ENCODE measurements at places on chromosomes 5 and 9. TPM values are rescaled to one million over a fixed set of nuclear protein-coding genes. Genes with fewer than 3 reads are reported as not detected.
A peak's percentile ranks its signal among the peaks of the same experiment; 100 is the strongest.

The SV2C gene
- not detected for total RNA-seq

The PDE4D gene
- 14.7 TPM for total RNA-seq

The FAM153A gene
- total RNA-seq, result 3.3 TPM

The MFAP3 gene
- total RNA-seq, result 72.4 TPM

The NPR3 gene
- 45.1 TPM for total RNA-seq

The PHF24 gene
- total RNA-seq, result 0.67 TPM

The FOXI1 gene
- not detected for total RNA-seq

GRCh38 chr5:54045077-54045792 lies 265.1 kb downstream of the ARL15 start:
- no peak for DNase-seq

- DNase-seq, result no peak
Measured at GRCh38 chr5:59149271-59149670, 566.4 kb downstream of the RAB3C start.

- DNase-seq, result no peak
Measured at GRCh38 chr5:150587856-150588595, 52.4 kb upstream of the SYNPO start.

DNA sequence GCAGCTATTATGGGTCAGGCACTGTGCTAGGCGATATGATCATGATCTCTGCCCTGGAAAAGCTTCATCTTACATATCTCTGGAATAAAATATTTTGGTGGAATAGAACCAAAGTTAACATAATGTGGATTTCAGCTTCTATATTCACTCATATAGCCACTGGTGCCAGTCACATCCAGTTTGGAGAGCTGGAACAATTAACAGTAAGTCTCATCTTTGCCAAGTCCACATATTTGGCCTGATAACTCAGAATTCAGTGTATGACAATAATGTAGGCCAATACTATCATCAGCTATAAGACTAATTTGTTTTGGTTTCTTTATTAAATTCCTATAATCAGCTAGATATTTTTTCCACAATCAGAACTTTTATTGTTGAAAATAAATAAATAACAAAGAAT lies 5.9 kb upstream of the FAM13B start:
- no peak for DNase-seq

DNA sequence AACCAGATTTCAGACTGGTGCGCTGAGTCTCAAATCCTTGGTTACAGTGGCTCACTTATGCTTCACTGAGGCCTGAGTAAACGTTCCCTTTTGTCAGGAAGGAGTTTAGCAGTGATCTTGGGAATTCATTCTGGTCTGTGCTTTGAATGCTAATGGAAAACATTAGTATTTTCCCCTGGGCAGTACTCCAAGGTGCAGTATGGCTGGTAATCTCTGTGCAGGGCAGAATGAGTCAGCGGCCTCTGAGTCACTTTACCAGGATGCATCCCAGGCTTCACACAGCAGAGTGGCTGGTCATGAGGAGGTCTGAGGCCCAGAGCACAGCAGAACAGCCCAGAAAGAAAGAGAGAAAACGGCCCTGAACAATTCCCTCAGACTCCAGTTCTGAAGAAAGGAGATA lies 54.0 kb downstream of the PCA3 start:
- DNase-seq, result peak; percentile 4

DNA sequence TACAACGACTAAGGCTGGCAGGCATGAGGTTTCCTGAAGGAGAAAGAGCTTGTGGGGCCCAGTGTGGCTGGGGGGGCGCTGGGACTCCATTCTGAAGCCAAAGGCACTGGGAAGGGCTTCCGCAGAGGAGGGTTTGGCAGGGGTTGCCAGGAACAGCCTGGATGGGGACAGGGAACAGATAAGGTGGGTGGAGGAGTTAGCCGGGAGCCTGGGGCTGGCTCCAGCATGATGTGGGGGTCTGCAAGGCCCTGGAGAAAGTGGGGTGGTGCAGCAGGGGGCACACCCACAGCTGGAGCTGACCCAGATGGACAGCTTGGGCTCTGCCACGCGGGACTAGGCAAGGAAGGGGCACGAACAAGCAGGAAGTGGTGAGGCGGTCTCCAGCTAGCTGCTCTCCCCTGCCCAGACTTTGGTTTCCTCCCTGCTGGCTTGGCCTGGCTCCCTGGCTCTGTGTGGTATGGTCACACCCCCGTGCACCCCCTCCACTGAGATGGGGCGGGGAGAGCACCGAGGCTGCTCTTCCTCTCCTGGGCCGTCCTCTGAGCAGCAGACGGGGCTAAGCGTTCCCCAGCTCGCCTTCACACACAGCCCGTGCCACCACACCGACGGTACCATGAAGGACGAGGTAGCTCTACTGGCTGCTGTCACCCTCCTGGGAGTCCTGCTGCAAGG lies at the start of gene LTC4S:
Gene LTC4S (plus strand): TSS at position 519 of the 672 bp plus-strand sequence. CDS start 95 bp downstream, at position 614.
- DNase-seq, result peak; percentile 82

DNA sequence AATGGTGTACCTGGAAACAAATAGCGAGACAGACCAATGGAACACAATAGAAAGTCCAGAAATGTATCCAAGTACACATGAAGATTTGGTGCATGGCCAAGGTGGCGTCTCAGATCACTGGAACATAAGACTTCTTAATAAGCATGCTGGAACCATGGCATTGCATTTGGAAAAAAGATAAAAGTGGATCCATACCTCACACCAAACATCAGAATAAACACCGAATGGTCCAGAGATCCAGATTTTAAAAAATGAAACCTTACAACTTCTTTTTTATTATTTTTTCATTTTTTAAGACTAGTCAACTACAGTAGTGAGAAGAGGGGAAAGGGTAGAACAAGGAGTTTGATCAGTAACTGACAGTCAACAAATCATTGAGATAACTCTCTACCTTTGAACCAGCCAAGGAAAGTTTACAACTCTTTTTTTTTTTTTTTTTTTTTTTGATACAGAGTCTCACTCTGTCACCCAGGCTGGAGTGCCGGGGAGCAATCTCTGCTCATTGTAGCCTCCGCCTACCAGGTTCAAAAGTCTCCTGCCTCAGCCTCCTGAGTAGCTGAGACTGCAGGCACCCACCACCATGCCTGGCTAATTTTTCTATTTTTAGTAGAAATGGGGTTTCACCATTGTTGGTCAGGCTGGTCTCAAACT lies 8.8 kb upstream of the DUSP1 start:
- DNase-seq, result no peak

GRCh38 chr5:10875201-10875768 lies 114.3 kb upstream of the DAP start:
- no peak for DNase-seq

GRCh38 chr9:95460518-95461164 lies 56.1 kb downstream of the PTCH1 start:
- DNase-seq, result no peak

DNA sequence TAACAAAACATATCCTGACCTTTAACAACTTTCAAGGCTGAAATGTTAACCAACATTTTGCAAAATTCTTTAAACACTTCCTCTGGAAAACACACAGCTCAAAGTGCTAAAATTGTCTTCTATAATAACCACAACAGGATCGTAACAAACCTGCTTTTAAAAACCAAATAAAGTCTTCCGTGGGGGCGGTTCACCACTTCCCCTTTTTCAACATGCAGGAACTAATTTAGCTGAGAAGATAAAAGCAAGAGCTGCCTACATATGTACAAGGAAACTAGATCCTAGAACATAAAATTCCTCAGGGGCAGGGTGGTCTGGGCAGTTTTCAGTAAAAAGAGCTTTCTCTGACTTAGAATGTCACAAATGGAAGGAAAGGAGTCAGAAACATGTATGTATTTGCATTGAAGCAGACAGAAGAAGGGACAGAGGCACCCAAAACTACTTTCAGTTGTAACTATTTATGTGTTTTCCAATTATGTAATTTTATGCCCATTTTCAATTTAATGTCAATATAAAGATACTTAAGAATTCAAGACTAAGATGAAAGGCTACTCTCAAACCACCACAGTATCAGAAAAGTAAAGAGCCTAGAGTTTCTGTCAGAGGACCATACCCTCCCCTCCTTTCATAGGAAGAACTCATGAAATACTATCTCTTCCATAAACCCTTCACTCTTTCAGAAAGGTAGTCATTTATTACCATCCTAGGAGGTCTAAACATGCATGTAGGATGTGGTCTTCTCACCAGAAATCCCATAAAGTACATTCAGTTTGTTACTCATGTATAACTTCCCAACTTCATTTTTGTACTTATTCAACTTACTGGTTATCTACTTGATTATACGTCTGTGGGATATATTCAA lies 185.9 kb upstream of the RASA1 start:
- peak; percentile 7 for DNase-seq

- DNase-seq, result no peak
Measured at GRCh38 chr9:68493541-68493940, 47.1 kb downstream of the TMEM252 start.

DNA sequence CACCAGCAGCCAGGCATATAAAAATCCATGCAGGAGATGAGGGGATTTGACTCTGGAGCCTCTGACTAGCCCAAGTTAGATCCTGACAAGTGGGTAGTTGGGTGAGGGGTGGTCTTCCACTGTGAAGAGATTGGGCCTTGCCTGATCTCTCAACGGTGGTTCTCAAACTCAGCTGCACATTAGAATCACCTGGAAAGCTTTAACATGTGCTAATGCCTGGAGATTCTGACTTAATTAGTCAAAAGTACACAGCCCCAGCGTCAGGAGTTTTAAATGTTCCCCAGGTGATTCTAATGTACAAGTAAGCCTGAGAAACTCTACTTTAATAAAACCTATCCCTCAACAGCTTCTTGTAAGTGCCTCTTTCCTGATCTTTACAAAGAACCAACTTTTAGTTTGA lies 57.5 kb downstream of the GCNT4 start:
- no peak for DNase-seq

GRCh38 chr9:7097785-7098752 lies 340.3 kb downstream of the KDM4C start:
- DNase-seq, result no peak

GRCh38 chr5:16586556-16586955 lies 30.2 kb downstream of the RETREG1 start:
- DNase-seq, result no peak

GRCh38 chr5:133410335-133410828 lies 202.0 kb downstream of the FSTL4 start:
- no peak for DNase-seq

DNA sequence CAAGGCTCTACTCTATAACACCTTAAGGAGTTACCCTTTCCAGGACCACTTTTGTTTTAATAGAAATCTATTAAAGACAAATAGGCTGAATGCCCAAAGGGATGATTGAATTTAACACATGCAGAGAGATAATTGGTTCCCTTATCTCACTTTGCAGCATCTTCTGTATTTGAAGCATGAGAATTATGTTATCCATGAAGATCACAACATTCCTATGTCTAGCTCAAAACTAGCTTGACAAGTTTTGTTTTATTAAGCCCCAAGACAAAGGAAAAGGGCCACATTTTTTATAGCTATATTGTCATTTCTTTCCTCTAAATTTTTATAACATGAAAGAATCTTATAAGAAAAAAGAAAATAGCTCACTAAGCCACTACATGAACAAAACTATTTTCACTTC lies 57.9 kb upstream of the FTMT start:
- DNase-seq, result no peak

GRCh38 chr9:112135706-112136105 lies 39.4 kb downstream of the SUSD1 start:
- no peak for DNase-seq

- DNase-seq, result no peak
Measured at GRCh38 chr5:114416254-114416653, 54.4 kb downstream of the KCNN2 start.
